Activated CD4-positive, alpha-beta T cell treated with anti-CD3 and anti-CD28 coated beads, Interleukin-2, amount 10 ng/mL, durations not matched to agents 7 days and 5 days (primary cell): ENCODE measurements at places on chromosomes 5 and 9. TPM values are rescaled to one million over a fixed set of nuclear protein-coding genes. Genes with fewer than 3 reads are reported as not detected.

TMEM215 gene
- total RNA-seq = not detected

GLDC gene
- 0.69 TPM for total RNA-seq

BRD3 gene
- total RNA-seq = 47.4 TPM

FRRS1L gene
- not detected for total RNA-seq

NR4A3 gene
- 0.29 TPM for total RNA-seq

GPR151 gene
- not detected for total RNA-seq

C9 gene
- not detected for total RNA-seq

TCOF1 gene
- total RNA-seq = 72.2 TPM

PDZD2 gene
- total RNA-seq = not detected

ARHGEF28 gene
- total RNA-seq = not detected

TMEM252 gene
- total RNA-seq = not detected
